EH (cell line): ENCODE measurements at places on chromosomes 1 and 21.
A peak's percentile ranks its signal among the peaks of the same experiment; 100 is the strongest.

DNA sequence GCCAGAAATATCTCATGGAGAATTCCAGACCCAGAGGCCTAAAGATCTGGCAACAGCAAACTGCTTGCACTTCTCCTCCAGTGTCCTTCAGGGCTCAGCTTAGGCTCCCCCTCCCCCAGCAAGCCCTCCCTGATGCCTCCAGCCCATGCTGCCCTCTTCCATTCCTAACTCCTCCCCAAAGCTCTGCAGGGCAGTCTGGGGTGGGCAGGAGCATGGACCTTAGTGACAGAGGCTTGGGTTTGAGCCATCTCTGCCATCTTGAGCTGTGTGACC lies 436.8 kb downstream of the PTPRU start:
- DNase-seq, result no peak

- DNase-seq, result peak; percentile 74
Measured at GRCh38 chr1:154998818-154999570, 3.6 kb upstream of the ZBTB7B start.

GRCh38 chr1:47759251-47759935 lies 237.8 kb downstream of the TRABD2B start:
- DNase-seq, result no peak

DNA sequence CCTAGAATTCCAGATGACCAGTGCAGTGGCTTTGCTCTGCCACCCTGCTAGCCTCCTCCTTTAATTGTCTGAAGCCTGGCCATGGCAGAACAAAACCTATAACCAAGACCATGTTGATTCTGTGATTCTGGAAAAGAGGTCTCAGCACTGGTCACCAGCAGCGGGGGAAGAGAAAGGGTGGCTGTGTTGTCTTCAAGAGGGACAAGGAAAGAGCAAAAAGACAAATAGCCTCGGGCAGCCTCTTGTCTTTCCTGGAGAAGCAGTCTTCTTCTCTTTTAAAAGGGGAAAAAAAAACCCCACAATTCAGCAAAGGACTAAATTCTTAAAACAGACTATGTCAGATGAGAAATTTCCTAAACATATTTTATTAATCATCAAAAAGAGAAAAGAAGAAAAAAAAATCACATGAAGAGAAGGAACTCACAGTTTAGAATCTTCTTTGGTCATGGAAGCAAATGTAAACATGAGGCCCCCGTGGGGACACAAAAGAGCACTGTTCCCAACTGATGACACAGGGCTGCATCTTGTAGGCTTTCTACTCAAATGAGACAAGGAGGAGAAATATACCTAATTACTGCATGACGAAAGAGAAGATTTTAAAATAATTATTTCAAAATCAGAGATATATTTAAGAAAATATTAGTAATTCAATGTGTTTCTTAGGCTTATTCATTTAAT lies 36.3 kb upstream of the RAP1GAP start:
- DNase-seq, result no peak

- DNase-seq, result peak; percentile 98
Measured at GRCh38 chr1:20696397-20697333, 21.1 kb downstream of the KIF17 start.

GRCh38 chr1:185325413-185325812 lies 8.4 kb upstream of the IVNS1ABP start:
- DNase-seq, result peak; percentile 65

GRCh38 chr1:220889333-220889732 lies 10.1 kb downstream of the HLX start:
- no peak for DNase-seq

- DNase-seq, result no peak
Measured at GRCh38 chr1:236148470-236148845, 6.1 kb downstream of the GPR137B start.

GRCh38 chr1:27356619-27357280 lies 10.0 kb downstream of the MAP3K6 start:
- DNase-seq, result no peak

DNA sequence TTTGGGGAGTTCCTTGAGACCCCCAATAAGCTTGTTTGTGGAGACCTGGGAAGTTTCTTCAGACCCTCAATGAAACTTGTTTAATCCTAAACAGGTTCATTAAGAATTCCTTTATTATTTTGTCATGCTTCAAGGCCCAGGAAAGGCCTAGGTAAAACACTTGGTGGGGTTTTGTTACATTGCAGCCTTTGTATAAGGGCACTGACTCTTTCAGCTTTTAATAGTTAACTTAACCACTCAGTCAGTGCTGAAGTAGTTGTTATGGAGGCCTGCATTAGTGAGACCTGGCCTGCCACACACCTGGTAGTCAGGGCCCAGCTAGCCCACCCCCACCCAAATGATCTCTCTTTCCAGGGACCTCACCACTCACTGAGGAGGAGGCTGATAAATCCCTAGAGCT lies 103.7 kb downstream of the FCRL5 start:
- DNase-seq, result no peak
